GM13977 (cell line): ENCODE measurements at places on chromosomes 3 and 15.
A peak's percentile ranks its signal among the peaks of the same experiment; 100 is the strongest.

- DNase-seq = no peak
These were observed 23.4 kb upstream of the SLC41A3 start for GRCh38 chr3:126107203-126107939.

GRCh38 chr3:51307458-51307857 is 77.6 kb upstream of the MANF start:
- DNase-seq = no peak

- DNase-seq = no peak
These were observed 24.6 kb upstream of the IL20RB start for GRCh38 chr3:136932978-136933772.

DNA sequence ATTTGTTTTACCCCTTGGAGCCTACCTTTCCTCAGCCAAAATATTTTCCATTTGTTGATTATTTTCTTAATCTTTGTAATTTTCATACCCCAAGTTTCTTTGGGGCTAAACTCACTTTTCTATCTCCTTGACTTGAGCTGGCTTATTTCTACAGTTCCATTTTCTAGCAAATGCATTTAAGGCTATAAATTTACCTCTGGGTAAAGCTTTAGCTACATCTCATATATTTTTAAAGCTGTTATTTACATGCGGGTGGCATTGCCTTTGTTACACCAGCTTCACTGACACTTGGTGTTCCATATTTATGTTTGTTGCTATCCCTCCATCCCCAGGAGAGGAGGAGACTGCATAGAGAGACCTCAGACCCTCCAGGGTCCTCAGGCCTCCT is 136.3 kb downstream of the NUP210 start:
- DNase-seq = no peak

DNA sequence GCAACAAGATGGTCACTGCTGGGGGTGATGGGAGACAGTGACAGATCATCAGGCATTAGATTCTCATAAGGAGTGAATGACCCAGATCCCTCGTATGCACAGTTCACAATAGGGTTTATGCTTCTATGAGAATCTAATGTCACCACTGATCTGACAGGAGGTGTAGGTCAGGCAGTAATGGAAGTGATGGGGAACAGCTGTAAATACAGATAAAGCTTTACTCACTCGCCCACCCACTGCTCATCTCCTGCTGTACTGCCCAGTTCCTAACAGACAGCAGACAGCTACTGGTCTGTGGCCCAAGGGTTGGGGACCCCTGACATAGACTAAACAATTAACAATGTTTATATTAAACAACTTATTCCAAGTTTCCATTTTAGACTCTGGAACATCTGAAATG is 25.4 kb downstream of the IFT80 start:
- no peak for DNase-seq

DNA sequence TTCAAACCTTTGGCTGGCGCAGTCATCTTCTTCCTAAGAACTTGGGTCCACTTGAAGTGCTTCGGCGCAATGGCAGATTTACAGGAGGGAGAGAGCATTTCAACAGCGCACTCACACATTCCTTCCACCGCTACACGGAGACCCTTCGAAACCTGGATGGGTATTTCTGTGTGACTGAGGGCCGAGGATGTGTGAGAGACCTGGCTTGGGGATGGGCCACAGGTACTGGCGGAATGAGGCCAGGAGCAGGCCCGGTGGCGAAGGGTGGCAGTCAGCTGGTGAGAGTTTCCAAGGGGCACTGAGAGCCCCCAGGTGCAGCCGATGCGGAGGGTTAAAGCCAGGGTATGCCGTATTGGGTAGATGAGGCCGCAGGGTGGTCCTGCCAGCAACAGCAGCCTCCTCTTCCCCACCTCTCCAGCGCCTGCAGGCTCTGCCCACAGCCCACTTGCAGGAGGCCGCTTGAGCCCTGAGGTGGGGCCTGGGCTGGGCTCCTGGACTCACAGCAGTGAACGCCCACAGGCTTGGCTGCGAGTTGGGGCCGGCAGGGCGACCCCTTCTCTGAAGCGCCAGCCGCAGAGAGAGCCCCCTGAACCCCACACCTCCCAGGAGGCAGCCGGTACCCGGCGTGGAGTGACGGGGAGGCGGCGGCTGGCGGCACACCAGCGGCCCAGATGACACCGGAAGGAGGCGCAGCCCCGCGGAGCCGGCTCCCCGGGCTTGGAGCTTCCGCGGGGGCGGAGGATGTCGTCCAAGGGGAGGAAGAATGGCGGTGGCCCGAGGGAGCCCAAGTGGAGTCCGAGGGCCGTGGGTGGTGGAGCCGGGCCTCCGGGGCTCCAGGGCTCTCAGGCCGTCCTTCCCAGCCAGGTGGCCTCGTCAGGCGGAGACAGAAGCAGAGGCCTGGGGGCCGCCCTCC is 166.5 kb downstream of the NSMCE3 start:
- DNase-seq = no peak

DNA sequence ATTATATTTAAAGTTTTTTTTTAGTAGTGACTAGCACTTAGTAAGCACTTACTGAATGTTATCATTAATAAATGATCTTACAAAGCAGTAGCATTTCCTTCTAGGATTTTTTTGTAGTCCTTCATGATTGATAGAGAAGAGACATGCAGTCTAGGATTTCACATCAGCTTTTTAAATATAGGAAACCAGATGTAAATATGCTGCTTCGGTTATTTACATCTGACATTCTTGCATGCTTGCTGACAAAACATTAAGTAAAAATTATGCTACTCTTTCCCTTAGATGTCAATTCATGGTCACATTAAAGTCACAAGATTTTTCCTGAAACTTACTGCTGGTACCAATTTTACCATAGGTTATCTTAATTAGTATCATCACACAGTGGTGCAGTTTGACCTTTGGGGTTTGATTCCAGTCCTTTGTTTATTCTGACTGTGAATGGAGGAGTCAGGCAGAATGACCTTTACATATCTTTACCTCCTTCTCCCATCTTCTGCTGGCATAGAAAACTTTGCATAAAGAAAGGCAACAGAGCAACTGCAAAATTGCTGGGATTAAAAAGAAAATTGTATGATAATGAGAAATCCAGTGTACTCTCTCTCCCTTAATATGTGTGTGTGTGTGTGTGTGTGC is 286.5 kb downstream of the LPP start:
- DNase-seq = no peak

GRCh38 chr15:25054943-25055342 is 100.2 kb downstream of the SNRPN start:
- no peak for DNase-seq

- DNase-seq = no peak
These were observed 62.9 kb downstream of the KLF15 start for GRCh38 chr3:126294211-126294808.

DNA sequence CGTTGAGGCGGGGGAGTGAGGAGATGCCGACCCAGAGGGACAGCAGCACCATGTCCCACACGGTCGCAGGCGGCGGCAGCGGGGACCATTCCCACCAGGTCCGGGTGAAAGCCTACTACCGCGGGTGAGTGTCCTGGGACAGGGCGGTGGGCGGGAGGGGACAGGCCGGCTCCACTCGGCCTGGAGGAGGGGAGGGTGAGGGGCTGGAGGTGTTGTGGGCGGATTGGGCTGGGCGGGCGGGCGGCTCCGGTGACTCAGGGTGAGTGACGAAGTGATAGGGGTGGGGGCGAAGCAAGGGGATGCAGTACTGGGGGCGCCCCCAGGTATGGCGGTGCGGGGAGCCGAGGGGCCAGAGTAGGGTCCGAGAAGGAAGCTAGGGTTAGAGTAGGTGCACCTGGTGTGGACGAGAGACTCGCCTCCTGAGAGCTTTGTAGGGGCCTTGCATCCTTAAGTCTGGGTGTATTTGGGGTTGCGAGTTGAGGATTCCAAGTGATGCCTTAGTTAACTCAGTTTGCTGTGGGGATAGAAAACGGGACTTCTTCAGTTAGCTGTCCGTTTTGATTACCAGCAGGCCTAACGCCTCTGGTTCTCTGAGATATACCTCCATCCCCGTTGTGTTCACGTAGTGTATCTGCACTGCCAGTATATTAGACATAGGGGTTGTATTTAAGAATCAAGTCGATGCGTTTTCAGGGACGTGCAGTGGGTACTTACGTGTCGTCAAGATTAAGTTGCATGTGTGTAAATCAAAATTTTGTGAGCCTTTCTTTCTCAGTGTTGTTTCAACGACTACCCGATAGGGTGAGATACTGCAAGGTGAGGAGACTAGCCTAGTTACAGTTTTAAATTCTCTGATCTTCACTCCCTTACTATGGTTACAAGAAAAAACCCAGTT is 670 bp downstream of the PRKCI start:
- DNase-seq = peak; percentile 64

GRCh38 chr3:1870738-1871137 is 227.9 kb upstream of the CNTN4 start:
- DNase-seq = no peak

DNA sequence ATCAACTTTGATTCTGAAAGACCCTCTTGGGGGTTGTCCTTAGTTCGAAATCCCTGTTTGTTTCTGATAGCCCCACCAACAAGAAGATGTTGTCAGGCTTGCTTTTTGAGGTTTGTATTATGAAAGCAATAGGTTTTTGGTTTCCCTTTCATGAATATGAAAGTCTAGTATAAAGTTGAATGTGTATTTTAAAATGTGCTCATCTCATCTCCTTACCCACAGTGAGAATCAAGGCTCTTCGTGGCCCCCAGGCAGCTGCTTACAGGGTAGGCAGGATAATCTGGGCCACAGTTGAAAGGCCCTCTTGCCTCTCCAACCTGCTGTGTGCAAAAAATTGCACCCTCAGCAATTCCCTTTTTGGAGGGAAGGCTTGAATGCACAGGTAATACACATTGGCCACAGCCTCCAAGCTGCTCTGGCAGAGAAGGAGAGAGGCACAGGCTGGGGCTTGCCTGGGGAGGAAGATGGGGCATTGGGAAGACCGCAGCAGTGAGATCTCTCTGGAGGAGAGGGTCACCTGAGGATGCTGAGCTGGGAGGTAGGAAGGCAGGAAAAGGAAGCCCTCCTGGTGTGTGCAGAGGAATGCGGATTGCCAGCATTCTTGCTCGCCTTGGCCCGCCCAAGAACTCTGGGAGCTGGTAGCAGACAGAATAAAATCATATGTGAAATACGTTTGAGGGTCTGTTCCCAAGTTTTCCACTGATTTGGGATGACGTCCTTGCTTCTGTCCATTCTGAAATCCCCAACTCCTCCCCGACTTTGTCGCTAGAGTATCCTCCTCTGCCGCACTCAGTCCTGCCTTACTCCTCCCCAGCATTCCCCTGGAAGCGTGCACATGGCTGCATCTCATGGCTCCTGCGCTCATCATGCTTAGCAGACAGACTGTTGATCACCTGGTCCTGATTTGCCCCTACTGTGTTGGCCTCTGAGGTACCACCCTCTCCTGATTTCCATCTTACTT is 196.4 kb downstream of the RPLP1 start:
- no peak for DNase-seq

DNA sequence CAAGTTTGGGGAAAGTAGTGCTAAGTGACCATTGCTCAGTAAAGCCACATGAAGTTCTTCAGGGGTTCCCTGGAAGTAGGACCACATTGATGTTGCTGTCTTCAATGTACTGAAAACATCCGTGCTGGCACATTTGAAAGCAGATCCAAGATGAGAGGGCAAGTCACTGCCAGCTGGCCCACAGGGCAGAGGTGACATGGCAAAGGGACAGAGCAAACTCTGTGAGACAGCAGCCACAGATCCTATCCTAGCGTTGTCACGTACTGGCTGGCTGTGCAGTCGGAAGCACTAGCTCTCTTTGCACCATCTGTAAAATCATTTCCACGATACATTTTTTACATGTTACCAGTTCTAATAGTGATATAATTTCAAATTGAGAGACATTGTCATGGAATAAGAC is 13.8 kb downstream of the MUC13 start:
- no peak for DNase-seq

DNA sequence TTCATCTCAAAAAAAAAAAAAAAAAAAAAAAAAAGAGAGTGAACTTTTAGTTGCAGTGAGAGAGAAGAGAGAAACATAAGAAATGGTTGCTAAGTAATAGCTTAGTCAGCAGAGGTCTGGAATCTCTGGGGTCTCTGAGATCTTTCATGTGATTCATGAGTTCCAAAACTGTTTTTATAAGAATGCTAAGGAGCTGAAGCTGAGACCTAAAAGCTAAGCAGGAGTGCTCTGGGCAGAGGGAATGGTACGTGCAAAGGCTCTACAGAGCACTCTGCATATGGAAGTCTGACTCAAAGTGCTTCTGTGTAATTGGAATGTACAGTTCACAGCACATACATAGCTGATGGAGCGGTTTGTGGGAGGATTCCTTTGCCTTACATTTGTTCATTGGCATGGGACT is 66.3 kb upstream of the LRIG1 start:
- DNase-seq = no peak

DNA sequence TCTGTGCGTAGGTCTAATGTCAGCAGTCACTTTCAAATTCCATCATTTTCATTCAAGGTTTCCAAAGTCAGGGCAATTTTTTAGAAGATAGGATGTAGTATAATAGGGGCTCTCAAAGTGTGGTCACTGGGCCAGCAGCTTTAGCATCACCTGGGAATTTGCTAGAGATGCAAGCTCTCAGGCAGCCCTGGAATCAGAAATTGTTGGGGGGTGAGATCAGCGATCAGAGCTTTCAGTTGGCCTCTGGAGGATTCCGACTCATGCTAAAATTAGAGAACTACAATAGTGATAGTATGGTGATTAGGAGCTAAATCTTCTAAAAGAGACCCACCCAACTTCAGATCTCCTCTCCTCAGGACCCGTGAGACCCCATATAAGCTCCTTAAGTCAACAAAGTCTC is 2.4 kb upstream of the FRMD4B start:
- DNase-seq = no peak

DNA sequence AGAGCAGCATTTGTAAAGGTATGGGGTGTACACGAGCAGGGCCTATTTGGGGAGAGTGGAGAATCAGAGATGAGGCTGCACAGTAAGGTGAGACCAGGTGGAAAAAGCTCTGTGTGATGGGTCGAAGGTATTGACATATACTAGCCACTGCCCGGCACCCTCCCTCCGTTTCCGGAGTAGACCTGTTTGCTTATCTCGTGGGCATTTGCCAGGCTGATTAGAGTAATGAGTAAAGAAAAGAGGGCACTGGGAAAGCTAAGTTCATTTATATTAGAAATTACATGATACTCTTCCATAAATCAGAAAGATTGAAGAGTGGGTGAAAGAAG is 46.2 kb upstream of the ATG7 start:
- DNase-seq = no peak

DNA sequence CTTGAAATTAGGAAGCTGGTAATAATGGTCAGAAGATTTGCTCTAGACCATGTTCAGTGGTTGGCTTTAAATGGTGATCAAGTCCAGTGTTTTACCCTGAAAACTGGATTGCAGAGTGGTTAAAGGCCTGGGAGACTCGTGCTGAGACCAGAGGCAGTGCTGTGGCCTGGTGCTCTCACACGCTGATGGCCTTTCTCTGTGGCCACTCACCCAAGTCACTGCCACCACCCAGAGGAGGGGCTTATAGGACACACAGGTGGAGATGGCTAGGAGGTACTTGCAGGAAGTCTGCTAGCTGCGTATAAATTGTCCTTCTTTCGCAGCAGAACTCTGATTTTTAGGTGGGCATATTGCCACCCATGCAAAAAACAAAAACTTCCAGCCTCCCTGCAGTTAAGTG is 6.2 kb upstream of the EHD4 start:
- DNase-seq = no peak
